ENCODE measurements at places on chromosomes 5 and 9.

DNA sequence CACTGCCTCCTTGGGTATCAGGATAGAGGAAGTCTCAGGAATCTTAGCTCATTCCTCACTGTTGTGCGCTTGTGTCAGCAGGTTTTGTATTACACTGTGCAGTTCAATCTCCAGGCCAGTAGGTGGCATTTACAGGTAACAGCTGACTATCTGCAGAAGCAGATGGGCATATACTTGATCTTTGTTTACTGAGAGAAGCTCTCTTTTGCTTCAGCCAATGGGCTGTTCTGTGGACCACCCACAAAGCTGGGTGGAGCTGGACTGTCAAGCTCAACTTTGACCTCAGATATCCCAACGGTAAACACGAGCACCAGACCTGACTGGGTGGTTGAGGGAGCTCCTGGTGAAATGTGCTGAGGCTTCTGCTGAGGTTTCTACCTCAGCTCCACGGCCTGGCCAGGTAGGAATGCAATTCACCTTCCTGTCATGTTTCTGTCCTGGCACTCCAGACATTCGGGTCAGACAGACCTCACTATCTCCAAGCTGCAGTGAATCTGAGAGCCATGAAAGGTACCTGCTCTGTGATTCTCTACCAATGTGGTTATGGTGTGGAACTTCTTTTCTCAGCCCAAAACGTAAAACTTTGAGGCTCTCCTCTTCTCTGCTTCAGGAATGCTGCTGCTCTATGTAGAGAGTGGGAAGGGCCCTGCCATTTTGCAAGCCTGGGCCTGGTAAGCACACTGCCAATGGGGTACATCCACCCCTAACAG lies 167.9 kb upstream of the ACTBL2 start:
- peak; percentile 72 for DNase-seq

- DNase-seq, result no peak
Measured at GRCh38 chr9:9612270-9612669, 1000.5 kb downstream of the PTPRD start.

DNA sequence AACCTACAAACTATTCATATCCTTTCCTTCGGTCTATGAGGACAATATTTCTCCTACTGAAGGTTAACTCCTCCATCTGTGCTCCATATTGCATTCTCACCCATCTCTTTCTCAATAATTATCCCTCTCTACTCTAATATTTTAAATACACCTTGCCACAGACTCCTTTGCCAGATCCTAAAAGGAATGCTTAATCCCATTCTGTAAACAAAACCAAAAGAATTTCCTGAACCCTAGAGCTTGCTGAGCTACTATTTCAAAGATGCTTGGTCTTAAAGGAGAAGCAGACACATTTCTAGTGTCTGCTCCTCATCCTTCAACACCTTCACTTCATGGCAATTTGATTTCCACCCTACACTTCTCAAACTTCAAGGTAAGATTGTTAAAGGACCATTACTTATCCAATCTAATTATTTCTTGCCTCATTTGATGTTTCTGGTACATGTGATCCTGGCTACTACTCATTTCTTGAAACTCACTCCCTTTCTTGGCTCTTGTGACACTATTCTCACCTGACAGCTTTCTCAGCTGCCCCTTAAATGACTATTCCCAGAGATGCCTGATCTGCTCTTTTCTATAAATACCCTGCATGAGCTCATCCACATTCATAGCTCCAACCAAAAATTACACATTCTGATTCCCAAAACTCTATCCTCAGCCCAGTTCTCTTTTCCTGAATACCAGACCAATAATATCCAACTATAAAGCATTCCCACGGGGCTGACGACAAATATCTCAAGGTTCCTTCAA lies 20.2 kb downstream of the HOMER1 start:
- no peak for DNase-seq

DNA sequence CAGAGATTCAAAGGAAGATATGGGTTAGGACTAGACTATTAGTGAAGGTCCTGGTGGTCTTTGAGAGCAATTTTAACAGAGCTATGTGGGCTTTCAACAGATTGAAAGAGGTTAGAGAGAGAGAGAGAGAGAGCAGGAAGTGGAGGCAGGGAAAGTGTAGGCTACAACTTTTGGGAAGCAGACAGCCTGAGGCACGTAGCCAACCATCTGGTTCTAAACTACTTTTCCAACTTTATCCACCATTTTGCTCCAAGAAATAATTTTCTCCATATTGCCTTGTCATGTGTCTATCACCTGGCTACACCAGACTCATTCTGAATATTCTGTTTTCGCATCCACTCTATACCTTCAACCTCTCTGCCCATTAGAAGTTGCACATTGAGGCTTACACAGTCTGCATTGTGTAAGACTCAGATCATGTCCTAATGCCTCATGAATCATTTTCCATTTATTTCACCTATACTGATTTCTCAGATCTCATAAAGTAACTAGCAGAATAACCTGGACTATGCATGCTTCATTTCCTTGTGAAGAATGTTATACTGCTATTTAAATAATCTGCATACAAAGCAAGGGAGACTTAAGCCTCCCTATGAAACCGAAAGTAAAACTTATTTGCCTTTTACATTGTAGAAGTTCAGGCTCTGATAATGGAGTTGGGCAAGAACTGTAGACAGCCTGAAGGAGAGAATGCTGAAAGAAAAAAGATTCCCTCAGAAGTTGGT lies 235.6 kb downstream of the ELAVL2 start:
- DNase-seq, result peak; percentile 53

- DNase-seq, result no peak
Measured at GRCh38 chr5:147098233-147098790, 136.5 kb upstream of the STK32A start.

DNA sequence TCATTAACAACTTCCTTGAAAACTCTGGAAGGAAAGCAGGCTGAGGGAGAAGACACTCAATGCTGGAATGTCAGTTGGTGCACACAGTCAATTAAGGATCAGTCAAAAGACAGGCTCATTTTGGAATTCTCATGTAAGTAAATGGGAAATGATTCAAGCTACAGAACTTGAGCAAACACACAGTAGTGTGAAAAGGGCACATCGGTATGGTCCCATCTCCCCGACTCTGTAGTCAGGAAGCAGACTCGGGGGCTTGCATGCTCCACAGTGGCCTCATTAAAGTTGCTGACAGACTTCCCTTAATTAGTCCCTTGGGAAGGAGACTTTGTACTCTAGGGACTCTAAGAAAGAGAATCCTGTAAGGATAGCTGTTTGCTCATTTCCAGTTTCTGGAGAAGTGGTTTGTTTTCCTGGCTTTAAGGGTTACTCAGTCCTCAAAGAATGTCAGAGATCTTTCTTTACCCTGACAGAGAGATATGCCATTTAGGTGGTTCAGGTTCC lies 339.2 kb downstream of the ADAMTS6 start:
- no peak for DNase-seq

DNA sequence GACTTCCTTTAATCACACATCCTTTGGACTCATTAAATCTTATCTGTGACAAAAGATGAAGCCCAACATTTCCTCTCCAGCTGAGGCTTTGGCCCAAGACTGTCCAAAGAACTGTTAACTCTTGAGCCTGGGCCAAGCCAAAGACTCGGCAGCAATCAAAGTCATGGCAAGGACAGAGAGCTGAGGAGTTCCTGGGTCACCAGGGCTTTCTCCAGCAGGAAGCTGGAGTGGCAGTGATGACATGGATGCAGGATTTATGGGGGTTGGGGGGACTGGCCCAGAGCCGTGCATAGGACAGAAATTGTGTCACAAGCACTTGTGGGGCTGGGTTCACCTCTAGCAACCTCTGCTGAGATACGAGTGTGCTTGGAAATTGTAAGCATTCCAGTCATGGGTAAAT lies 440.3 kb downstream of the PLK2 start:
- DNase-seq, result no peak

DNA sequence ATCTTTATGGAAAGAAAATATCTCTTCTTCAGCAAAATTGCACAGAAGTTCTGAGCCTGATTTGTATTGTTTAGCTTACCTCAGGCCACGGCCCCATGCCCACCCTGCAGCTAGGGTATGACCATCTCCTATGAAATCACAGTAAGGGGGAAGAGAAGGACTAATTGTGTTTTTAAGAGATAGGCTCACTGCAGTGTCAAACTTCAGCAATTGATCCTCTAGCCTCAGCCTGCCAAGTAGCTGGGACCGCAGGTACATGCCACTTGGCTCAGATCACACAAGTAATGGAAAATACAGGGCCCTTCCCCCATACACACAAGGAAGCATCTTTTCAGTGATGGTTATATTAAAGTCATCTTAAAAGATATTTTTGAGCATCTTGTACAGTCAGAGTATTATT lies 60.0 kb downstream of the DMAC1 start:
- DNase-seq, result no peak

GRCh38 chr5:56898213-56898612 lies 11.2 kb upstream of the SETD9 start:
- no peak for DNase-seq

DNA sequence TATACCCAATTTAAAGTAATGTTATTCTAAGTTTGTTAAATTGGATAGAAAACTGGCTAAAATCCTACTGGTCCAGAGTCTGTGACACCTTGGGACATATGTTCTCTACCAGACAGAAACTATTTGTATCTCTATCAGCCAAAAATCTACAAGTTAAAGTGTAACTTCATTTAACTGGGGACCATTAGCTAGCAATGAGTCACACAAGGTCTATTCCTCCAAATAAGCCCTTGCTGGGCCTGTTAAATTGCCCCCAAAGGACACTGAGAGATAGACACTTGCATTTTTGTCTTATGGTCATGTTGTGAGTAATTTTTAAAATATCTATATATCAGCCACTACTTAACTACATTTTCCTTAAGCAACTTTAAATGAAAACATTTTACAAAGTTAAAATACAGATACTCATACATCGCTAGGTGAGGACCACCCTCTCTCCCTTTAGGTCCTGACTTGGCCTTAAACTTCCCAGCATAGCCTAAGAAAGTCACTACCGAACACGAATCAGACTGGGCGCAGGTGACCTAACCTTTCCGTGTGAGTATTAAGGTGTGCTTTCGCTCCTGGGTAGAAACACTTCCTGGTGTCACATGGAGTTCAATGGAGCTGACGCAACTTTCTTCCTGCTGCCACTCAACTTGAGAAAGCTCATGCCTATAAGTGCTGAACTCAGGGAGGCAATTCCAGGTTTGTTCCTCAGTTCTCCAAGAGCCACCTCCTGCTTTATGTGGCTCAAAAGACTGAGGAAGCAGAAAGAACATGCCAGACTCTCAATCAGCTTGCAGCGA lies 249.1 kb downstream of the DIRAS2 start:
- DNase-seq, result no peak

GRCh38 chr5:14145435-14146334 lies 2.5 kb downstream of the TRIO start:
- no peak for DNase-seq

- no peak for DNase-seq
Measured at GRCh38 chr5:129465776-129466344, 5.8 kb downstream of the ADAMTS19 start.

GRCh38 chr5:165673499-165673898 lies 2168.1 kb downstream of the MAT2B start:
- no peak for DNase-seq

DNA sequence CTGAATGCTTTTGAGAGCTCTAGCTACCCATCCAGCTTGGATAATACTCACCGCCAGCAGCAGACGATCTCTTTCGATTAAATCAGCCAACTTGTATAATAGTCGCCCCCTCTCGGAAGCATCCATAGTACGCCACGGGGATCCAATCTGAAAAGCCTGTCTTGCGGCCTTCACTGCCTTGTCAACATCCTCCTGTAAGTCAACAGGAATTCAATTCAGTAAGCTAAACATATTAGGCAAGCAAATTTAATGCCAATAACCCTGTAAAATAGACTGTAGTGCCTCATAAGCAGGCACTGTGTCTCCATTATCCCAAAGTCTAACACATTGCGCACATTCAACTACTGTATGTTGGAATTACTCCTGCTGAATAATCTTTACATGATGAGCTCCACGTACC lies 22.0 kb downstream of the ALDH1A1 start:
- DNase-seq, result no peak

- no peak for DNase-seq
Measured at GRCh38 chr9:117916291-117916690, 212.1 kb downstream of the TLR4 start.

- no peak for DNase-seq
Measured at GRCh38 chr5:116650964-116651363, 76.3 kb upstream of the SEMA6A start.

DNA sequence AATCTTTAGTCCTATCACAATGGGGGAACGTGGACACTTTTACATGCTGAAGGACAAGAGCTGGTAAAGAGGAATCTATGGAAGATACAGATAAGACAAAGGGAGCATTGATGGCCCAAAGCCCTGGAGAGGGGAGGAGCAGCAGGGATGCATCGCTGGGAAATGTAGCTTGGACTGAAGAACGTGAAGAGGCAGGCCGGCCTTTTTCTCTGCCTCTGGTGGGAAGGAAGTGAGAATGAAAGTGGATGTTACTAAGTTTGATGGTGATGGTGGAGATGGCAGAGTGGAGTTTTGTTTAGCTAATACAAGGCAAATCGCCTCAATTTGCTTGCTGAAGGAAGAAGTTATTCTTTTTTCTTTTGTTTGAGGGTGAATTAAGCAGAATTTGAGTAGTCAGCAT lies 124.6 kb upstream of the TAF11L2 start:
- DNase-seq, result no peak

DNA sequence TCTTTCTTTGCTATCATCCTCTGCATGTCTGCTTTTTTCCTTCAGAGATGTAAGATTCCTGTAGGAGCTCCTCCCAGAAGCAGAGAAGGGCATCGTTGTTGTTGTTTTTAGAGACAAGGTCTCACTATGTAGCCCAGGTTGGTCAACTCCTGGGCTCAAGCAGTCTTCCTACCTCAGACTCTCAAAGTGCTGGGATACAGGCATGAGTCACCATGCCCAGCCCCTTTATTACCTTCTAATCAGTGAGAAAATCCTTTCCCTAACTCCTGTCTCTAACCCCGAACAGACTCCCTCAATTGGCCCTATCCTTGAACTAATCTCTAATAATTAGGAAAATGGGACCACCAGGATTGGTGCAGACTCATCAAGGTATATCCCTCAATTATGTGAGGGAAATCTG lies 64.4 kb downstream of the GALNT10 start:
- DNase-seq, result no peak

GRCh38 chr9:117672369-117672768 lies 31.8 kb upstream of the TLR4 start:
- DNase-seq, result peak; percentile 62

DNA sequence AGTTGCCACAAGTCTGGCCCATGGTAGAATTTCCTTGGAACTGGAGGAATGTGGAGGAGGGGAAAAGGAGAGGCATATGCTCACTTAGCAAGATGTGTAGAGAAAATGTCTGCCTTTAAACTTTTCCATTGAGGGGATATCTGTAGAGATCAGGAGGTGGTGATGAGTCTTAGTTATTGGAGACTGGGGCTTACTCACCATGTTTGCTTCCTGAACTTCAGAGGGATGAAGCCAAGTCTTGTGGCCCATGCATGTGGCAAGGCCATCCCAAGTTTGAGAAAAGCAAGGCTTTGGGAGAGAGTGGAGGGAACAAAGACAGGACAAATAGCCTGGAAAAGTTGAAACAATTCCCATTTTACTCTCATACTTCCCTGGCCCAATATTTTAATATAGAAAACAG lies 124.5 kb downstream of the GDNF start:
- DNase-seq, result no peak

DNA sequence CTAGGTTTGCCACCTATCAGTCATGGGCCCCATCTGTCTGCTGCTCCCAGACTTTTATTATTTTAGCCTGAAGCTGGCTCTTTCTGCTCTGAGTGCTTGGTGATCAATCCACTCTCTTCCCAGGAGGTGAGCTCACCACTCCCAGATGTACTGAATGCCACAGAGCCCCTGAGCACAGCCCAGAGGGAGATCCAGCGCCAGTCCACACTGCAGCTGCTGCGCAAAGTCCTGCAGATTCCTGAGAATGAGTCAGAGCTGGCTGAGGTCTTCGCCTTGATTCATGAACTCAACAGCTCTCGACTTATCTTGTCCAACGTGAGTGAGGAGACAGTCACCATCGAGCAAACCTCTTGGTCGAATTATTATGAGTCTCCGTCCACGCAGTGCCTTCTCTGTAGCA lies 36.0 kb downstream of the HMGXB3 start:
- peak; percentile 99 for DNase-seq
